ENCODE measurements at places on chromosomes 4 and X.

- no peak for DNase-seq
These were observed 164.0 kb upstream of the TRAM1L1 start for GRCh38 chr4:117249333-117249732.

DNA sequence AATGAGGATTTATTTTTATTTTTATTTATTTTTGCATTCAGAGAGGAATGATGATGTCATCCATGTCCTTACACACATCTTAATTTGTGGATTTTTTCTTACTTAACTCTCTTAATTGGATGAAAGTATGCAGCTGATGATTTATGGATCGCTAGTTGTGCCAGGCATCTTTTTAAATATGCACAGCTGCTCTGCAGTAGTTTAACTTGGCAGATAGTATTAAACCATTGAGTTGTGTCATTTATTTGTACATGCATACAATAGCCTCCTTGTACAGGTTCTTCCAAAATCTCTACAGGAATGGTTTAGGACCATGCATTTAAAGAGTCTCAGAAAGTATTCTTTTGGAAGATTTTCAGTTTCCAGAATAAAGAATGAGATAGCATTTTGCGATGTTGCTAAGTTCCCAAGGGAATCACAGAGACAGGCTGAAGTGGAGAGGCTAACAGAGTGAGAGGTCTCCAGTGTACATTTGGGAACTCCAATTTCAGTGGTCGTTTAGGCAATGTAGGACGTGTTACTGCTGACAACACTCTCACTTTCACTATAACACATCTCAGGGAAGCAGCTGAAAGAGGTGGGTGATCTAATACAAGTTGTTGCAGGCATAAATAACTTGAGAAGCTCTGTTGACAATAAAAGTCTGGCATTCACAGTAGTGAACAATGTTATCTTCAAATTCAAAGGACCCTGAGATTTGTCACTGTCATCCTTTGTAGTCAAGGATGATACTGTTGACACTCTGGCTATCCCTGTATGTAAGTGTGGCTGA, 49.9 kb upstream of the SCRG1 start:
- no peak for DNase-seq

GRCh38 chrX:135737366-135738071, 24.1 kb downstream of the CT45A1 start:
- no peak for DNase-seq

GRCh38 chr4:141132709-141133145, 542 bp downstream of the RNF150 start:
- no peak for DNase-seq

- DNase-seq: no peak
These were observed 50.9 kb downstream of the RTL5 start for GRCh38 chrX:72080800-72081199.

DNA sequence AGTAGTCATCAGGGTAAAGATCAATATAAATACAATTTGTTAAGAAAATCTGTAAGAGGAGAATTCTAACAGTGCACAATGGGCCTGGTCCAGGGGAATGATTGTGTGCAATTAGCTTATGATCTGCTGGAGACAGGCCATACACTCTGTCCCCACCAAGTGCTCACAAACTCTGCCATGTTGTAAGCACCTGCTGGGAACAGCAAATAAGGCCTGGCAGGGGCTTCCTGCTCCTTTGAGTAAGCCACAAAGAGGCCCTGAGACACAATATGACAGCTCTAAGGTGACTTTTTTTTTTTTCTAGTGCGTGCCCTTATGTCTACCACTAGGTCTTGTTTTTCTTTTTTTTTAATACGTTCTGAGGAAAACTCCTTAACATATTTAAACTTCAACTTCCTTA, 866.3 kb upstream of the PCDH7 start:
- DNase-seq: no peak

DNA sequence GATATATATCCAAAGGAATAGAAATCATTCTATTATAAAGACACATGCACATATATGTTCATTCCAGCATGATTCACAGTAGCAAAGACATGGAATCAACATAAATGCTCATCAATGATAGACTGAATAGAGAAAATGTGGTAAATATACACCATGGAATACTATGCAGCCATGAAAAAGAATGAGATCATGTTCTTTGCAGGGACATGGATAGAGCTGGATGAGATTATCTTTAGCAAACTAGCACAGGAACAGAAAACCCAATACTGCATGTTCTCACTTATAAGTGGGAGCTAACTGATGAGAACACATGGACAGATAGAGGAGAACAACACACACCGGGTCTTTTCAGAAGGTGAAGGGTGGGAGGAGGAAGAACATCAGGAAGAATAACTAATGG, 1318.6 kb downstream of the PCDH19 start:
- no peak for DNase-seq
